Activated CD4-positive, alpha-beta T cell treated with anti-CD3 and anti-CD28 coated beads, Interleukin-2, Interleukin-6, amounts not matched to agents 100 ng/mL and 50 ng/mL, durations not matched to agents 16 hours and 8 hours (primary cell): ENCODE measurements at places on chromosomes 3 and 15.

DNA sequence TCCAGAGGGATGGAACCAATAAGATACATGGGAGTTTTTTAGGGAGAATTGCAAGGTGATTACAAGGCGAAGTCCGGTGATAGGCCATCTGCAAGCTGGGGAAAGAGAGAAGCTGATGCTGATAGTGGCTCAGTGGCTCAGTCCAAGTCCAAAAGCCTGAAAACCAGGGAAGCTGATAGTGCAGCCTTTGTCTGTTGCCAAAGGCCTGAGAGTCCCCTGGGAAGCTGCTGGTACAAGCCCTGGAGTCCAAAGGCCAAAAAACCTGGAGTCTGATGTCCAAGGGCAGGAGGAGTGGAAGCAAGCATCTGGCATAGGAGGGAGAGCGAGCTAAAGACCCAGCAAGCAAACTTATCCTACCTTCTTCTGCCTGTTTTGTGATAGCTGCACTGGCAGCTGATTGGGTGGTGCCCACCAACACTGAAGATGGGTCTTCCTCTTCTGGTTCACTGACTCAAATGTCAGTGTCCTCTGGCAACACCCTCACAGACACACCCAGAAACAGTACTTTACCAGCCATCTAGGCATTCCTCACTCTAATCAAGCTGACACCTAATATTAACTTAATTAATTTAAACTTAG lies 16.7 kb downstream of the TFG start:
- no peak for DNase-seq

- DNase-seq, result no peak
These were observed 84.8 kb upstream of the ICE2 start for GRCh38 chr15:60563539-60564404.

- no peak for DNase-seq
These were observed 289.7 kb upstream of the DCBLD2 start for GRCh38 chr3:99191186-99191585.

- DNase-seq, result no peak
These were observed 514.1 kb downstream of the ROBO1 start for GRCh38 chr3:79253704-79254103.

- DNase-seq, result no peak
These were observed 35.8 kb downstream of the ABHD5 start for GRCh38 chr3:43726521-43726920.

DNA sequence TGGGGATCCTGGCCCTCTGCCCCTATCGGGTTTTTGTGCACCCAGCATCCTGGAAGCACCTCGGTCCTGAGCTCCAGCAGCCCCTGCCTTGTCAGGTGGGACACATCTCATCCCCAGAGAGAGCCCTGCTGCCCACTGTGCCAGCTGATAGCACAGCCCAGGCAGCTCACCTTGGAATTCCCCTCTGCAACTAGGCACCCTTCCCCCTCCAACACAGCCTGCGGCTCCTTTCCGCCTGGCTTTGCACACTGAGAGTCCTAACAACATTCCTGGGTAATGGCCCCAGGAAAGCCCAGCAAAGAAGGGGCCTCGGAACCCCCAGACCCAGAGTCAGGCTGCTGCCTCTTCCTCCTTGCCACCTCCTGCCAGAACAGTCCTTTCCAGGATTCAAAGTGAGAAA lies 5.9 kb downstream of the HCN4 start:
- no peak for DNase-seq

DNA sequence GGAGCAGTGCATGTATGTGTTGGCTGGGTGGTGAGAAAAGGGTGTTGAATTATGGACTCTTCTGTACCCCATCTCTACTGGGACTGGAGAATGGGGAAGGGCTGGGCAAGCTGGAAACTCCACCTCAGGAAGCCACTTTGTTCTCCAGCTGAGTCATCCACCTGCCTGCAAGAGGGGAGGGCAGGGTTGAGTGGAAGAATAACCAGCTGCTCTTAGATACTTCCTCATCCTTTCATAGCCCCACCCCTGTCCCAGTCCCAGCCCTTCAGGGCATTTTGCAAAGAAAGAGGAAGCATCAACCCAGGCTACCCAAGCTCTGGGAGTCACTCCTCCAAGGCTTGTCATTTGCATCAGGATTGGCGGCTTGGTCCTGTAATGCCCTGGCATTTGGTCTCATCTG lies 33.1 kb downstream of the RAB11A start:
- DNase-seq, result peak; percentile 41

DNA sequence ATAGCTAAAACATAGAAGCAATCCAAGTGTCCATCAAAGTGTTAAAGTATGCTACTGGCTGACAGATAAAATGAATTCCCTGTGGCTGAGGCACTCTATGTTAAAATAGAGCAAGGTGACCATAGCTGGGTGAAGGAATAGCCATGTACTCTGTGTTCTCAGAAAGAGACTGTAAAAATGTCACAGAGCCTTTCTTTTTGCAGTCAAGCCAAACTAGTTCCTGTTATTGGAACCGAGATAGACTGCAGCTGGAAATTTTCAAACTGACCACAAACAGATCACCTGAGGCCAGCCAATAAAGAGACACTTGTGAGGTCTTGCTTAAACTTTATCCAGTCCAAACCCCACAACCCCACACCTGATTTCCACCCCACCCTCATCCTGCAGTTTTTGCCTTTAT lies 422.8 kb upstream of the NAALADL2 start:
- no peak for DNase-seq

DNA sequence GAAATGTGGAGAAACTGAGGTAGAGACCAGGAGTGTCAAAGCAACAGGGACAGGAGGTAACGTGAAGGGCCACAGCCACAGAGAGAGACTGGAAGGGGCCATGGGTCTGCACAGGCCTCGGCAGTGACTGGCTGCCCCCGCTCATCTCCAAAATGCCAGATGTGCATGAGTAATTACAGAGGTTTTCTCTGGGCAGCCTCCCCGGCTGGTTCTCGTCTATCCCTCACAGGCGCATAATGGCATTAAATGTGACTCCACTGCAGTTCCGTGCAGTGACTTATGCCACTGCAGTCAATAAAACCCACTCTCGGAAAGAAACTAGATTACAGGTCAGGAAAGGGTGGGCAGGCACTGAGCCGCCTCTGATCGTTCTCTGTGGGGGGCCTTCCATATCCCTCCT lies 74.7 kb downstream of the WDR76 start:
- no peak for DNase-seq

DNA sequence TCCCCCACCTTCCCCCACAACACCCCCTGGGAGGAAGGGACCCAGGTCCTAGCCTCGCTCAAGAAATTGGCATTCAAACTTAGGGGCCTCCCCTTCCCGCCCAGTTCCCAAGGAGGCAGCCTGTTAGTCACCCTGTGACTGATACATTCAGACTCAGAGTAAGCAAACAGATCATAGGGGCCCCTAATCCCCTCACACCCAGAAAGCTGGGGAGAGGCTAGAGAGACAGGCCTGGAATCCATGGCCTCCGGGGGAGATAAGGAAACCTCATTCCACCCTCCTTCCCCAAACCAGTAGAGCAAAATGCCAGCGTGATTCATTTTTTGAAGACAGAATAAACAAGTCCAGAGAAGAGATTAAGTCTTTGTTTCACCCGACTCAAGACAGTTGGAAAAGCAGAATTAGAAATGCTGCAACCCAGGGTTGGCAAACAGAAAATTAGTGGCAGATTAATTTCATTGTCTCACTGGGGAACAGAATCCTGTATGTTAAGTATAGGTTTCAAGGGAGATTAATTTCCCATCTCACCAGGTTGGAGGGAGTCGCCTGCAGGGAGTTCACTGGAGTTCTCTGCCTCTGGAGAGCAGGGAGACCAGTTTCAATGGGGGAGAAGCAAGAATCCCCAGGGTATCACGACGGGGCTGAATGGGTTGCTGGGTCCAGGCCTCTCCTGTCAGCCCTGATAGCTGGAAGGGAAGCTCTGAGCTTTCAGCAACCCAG lies 268.3 kb downstream of the UACA start:
- peak; percentile 37 for DNase-seq

- no peak for DNase-seq
These were observed 241.0 kb downstream of the ATP8B4 start for GRCh38 chr15:49877873-49878521.

- DNase-seq, result no peak
These were observed 36.6 kb upstream of the MGLL start for GRCh38 chr3:127858937-127859336.

- no peak for DNase-seq
These were observed 114.0 kb upstream of the C2CD4B start for GRCh38 chr15:62279041-62279440.

- no peak for DNase-seq
These were observed 295.3 kb downstream of the RBMS3 start for GRCh38 chr3:29576181-29576580.

- peak; percentile 53 for DNase-seq
These were observed at the start of gene RARRES1 for GRCh38 chr3:158731938-158732855. RARRES1 (minus strand) TSS chr3:158732457; CDS start chr3:158732415, 42 bp downstream.

- DNase-seq, result no peak
These were observed 75.3 kb downstream of the TMEM108 start for GRCh38 chr3:133113526-133113925.

- no peak for DNase-seq
These were observed 451.8 kb upstream of the IL12A start for GRCh38 chr3:159536876-159537275.

DNA sequence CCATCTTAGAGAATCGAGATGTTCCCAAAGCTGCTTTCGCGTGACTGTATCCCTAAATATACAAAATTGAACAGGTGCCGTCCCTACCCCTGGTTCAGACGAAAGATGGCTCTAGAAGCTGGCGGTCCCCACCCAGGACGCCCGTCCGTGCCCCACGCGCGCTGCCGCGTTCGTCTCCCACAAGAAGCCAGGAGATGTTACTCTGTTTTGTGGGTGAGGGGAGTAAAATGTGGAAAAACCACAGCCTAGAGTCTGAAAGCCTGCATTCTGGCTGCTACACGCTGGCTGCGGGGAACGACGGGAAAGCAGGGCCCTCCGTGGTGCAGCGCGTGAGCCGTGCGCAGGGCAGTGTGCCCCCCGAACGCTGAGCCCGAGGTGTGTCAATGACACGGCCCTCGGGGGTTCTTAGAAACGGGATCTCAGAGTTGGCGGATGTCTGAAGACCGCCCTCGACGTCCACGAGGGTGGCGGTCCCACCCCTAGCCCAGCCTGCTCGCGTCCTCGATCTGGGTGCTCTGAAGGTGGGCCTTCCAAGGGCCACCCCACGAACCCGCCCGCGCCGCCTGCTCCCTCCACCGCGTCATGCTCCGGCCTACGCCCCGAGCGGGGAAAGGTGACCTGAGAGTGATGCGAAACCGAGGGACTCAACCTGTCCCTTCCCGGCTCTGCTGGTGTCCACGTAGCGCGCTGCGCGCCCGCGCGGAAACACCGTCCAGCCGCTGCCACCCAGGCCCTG lies 95.6 kb downstream of the OCA2 start:
- DNase-seq, result no peak

GRCh38 chr15:20106026-20106425 lies 435.6 kb downstream of the GOLGA6L6 start:
- no peak for DNase-seq

- DNase-seq, result no peak
These were observed at the start of gene MUC4 for GRCh38 chr3:195811756-195812155. MUC4 (minus strand) TSS chr3:195811929; CDS start chr3:195811817, 112 bp downstream.

DNA sequence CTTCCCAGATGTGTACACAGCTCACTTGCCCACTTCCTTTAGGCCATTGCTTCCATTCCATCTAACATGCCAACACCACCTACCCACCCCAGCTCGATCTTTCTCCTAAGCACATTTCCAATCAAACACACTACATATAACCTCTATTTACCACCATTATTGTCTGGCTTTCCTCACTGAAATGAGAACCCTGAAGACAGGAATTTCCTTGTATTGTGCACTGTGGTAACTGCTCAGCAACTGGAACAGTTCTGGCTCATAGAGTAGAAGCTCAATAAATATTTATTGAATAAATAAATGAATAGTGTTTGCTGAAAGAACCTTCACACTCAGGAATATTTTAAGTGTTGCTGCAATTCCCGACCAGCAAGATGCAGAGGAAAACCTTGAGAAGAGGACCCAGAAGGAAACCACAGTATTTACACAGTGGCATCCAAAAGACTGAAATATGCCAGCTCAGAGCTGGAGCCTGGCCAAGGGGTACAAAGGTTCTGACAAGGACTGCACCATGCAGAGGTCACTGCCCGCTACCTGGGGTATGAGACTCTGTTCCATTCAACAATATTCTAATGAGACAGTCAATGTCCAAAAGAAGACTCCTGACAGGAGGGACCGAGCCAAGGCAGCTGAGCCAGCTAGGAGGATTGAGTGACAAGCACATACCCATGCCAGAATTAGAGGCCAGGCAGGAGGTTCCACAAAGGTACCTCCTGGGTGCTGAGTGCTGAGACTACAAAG lies 168.8 kb downstream of the NUP210 start:
- DNase-seq, result no peak
